WTC11 (cell line): ENCODE measurements at places on chromosomes 7 and 10.
A peak's percentile ranks its signal among the peaks of the same experiment; 100 is the strongest.

DNA sequence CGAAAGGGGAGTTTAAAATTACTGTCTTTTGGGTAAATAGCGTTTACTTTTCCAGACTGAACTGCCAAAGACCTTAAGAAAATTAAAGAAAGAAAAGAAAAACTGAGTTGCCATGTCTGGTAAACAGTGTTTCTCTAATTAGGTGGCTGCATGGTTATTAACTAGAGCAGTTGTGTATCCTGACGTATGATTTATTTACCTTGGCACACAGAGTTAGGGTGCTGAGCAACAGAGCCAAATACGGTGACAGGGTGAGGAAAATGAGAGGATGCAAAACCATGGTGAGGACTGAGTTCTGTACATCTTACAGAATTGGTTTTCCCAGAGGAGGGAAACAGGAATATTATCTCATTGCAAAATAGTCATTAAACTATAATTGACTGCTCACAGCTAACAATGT is 546.4 kb upstream of the FZD8 start:
- no peak overlapping the region for H3K4me3 ChIP-seq
- H3K4me1 ChIP-seq, result peaks cover 42% of the 10 kb centered on the region

- no peaks in the 10 kb centered on the region for H3K27me3 ChIP-seq
- peaks cover 56% of the 10 kb centered on the region for H3K36me3 ChIP-seq
- H3K27ac ChIP-seq, result no peak overlapping the region
- no peaks in the 10 kb centered on the region for H3K4me1 ChIP-seq
- H3K4me3 ChIP-seq, result no peak overlapping the region
These were observed 155.1 kb downstream of the GALNT11 start for GRCh38 chr7:152180587-152180986.

DNA sequence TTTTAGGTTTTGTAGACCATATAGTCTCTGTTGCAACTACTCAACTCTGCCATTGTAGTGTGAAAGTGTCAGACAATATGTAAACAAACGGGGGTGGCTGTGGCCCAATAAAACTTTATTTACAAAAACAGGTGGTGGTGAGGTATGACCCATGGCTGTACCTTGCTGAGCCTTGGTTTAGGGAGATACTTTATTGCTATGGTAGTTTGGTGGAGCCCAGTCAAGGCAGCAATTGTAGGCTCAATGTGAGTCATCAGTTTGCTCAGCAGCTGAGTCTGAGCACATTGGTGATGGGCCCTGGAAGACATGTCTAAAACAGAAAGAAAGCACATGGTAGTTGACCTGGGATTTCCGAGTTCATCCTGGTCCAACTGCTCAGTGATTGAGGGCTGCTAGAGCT is 242.5 kb downstream of the REEP3 start:
- H3K27ac ChIP-seq, result no peak overlapping the region
- no peak for DNase-seq
- H3K4me3 ChIP-seq, result no peak overlapping the region
- no peaks in the 10 kb centered on the region for H3K36me3 ChIP-seq
- peaks cover 12% of the 10 kb centered on the region for H3K4me1 ChIP-seq
- H3K27me3 ChIP-seq, result no peaks in the 10 kb centered on the region

- no peak overlapping the region for H3K27ac ChIP-seq
- peaks cover 6% of the 10 kb centered on the region; the same call in 1 of the 2 replicates for H3K4me1 ChIP-seq
- DNase-seq, result no peak
- no peak overlapping the region for H3K4me3 ChIP-seq
- no peaks in the 10 kb centered on the region for H3K36me3 ChIP-seq
- no peaks in the 10 kb centered on the region for H3K27me3 ChIP-seq
These were observed 57.4 kb downstream of the CAV1 start for GRCh38 chr7:116582164-116582732.

DNA sequence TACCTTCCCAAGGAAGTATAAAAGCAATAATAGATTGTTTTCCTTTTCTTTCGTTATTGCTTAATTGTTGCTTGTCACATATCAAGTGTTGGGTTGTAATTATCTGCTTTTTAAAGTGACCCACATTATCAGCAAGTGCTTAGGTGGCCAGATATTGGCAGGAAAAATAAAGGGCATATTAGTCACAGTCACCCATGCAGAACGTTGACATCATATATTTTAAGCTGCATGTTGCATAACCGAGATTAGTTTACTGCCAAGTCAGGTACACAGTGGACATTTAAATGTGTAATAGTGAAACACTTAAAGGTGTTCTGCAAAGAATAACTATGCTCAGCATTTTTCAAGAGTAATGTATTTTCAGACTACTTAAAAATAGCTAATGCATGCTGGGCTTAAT is 11.4 kb downstream of the NEBL start:
- no peak overlapping the region for H3K4me3 ChIP-seq
- H3K36me3 ChIP-seq, result no peaks in the 10 kb centered on the region
- H3K4me1 ChIP-seq, result peaks cover 20% of the 10 kb centered on the region
- DNase-seq, result no peak
- H3K27ac ChIP-seq, result no peak overlapping the region

- DNase-seq, result no peak
- no peak overlapping the region for H3K4me3 ChIP-seq
- H3K27me3 ChIP-seq, result no peaks in the 10 kb centered on the region
- no peak overlapping the region for H3K27ac ChIP-seq
- H3K36me3 ChIP-seq, result no peaks in the 10 kb centered on the region
These were observed 268.7 kb downstream of the CELF2 start for GRCh38 chr10:11286261-11286852.

DNA sequence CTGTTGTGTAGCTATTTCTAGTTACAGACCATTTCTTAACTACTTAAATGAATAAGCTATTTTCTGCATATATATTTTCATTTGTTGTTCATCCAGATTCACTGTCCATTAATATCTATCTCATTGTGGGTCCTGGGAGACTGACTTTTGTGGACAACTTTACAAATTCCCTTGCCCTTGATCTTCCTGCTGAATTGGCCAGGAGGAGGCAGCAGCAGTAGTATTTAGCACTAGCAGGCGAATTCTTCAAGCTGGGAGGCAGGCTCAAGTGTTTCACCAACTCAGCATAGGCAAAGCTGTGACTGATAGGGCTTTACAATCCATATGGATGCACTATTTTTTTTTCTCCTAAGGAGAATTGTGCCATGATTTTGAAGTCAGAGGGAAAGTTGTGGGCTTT is 461.0 kb upstream of the NRG3 start:
- peaks cover 3% of the 10 kb centered on the region; the same call in 1 of the 2 replicates for H3K4me1 ChIP-seq
- no peak overlapping the region for H3K27ac ChIP-seq
- no peaks in the 10 kb centered on the region for H3K27me3 ChIP-seq
- peak; percentile 61 for DNase-seq
- no peak overlapping the region for H3K4me3 ChIP-seq
- H3K36me3 ChIP-seq, result no peaks in the 10 kb centered on the region

- H3K4me3 ChIP-seq, result no peak overlapping the region
- no peaks in the 10 kb centered on the region for H3K27me3 ChIP-seq
- H3K36me3 ChIP-seq, result peaks cover 2% of the 10 kb centered on the region
These were observed 144.5 kb downstream of the ADCY1 start for GRCh38 chr7:45718464-45719330.

- H3K27me3 ChIP-seq, result peaks cover 98% of the 10 kb centered on the region
- peak; percentile 84 for DNase-seq
- no peak overlapping the region for H3K27ac ChIP-seq
- no peaks in the 10 kb centered on the region for H3K36me3 ChIP-seq
- H3K4me3 ChIP-seq, result peak overlapping the region; percentile 69
These were observed 7.0 kb upstream of the EVX1 start for GRCh38 chr7:27235387-27236311.

DNA sequence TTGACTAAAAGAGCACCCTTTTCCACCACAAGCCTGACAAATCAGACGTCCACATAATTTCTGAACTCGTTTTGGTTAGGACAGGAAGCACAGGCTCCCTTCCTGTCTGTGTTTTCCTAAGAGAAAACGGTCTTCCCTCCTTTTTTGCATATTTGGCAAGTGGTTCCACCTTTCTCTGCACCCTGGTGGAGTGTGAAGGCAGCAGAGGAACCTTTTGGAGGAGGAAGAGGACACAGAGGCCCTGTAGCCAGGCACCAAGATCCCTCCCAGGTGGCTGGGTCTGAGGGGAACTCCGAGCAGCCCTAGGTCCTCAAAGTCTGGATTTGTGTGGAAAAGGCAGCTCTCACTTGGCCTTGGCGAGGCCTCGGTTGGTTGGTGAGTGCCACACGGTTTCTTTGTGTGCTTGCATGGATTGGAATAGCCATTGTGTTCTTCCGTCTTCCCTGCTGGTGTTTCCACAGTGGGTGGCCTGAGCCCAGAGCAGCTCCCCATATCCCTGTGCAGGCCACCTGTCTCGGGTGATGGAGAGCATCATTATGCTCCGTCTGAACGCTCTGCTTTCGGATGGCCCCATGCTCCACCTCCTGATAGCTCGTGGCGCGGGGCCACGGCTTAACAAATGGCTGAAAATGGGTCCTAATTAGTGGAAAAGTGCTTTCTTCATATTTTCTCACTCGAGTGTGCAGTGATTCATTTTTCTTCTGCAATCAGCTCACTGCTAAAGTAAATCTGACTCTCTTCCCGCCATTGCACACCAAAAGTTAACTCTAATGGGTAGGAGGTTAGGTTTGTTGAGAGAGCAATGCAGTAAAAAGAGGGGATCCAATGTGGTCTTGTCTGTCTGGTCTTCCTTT is 4.2 kb downstream of the IKZF1 start:
- peaks cover 55% of the 10 kb centered on the region for H3K4me1 ChIP-seq
- no peak overlapping the region for H3K4me3 ChIP-seq
- no peak for DNase-seq

DNA sequence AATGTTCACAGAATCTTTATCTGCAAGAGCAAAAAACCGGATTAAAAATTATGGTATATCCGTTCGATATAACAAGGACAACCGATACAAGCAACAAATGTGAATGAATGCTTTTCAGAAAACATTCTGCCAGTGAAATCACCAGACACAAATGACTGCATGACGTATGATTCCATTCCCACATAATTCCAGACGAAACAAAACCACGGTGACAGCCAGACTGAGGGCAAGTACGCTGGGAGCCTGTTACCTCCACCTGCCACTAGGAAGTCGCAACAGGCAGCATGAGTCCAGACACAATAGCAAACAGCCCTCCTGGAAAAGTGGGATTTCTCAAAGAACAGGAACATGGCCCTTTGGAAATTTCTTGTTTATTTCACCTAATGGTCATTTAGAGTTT is 41.7 kb downstream of the MAD1L1 start:
- H3K27me3 ChIP-seq, result no peaks in the 10 kb centered on the region
- H3K36me3 ChIP-seq, result peaks cover 57% of the 10 kb centered on the region
- no peak overlapping the region for H3K27ac ChIP-seq
- no peak overlapping the region for H3K4me3 ChIP-seq

DNA sequence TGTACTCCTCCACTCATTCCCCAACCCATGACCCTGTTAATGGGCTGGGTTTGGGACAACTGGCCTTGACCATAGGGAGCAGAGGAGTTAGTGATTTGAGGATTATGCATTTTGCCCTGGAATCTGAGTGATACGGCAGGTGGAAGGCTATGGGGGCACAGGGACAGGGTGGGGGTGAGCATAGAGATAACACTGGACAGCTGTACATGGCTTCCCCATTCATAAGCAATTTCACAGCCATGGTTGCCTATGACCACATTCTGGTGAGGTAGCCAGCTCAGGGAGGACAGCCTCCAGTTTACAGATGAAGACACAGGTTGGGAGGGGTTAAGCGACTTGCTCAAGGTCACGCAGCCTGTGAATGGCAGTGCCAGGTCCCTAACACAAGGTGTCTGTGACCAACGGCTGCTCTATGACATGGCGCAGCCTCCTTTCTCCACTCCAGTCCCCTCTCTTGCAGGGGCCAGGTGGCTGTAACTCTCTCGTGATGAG is 319.5 kb downstream of the PLXNA4 start:
- H3K27ac ChIP-seq, result no peak overlapping the region
- no peak overlapping the region for H3K4me3 ChIP-seq
- no peaks in the 10 kb centered on the region for H3K36me3 ChIP-seq
- peaks cover 1% of the 10 kb centered on the region for H3K4me1 ChIP-seq
- DNase-seq, result no peak

DNA sequence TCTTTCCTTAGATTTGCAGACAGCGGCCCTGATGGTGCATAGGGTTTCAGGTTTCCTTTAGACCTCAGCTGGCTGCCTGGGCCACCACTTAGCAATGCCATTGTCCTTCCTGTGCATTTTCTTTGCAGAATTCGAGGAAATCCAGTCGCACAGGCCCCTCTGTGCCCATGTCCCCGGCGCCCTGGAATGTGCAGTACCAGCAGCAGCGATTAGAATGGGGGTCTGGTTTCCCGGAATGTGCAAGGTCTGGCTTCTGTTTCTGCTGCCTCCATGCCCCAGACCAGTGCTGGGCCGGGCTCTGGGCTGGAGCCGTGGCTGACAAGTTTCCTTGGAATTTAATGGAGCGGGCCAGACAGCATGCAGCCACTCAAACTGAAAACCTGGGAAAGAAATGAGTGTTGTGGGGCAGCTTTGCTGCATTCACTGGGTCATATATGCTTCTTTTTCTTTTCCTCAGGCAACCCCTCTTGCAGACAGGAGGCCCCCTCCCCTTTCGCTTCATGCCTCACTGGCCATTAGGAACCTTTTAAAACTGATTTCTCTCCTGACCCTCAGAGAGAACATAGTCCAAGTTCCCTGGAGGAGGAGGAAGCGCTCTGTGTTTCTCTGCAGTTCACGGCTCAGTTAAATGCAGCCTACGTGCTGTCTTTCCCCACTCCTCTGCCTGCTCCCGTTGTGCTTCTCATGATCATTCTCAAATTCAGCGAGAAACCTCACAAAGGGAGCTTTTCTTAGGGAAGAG is 14.4 kb downstream of the HTRA1 start:
- peak overlapping the region; percentile 29; the same call in 1 of the 2 replicates for H3K4me3 ChIP-seq
- H3K4me1 ChIP-seq, result peaks cover 59% of the 10 kb centered on the region
- no peaks in the 10 kb centered on the region for H3K27me3 ChIP-seq
- peak overlapping the region; percentile 84 for H3K27ac ChIP-seq
- H3K36me3 ChIP-seq, result no peaks in the 10 kb centered on the region

- peaks cover 19% of the 10 kb centered on the region for H3K4me1 ChIP-seq
- no peak overlapping the region for H3K27ac ChIP-seq
- no peak overlapping the region for H3K4me3 ChIP-seq
- no peaks in the 10 kb centered on the region; the same call in 1 of the 2 replicates for H3K27me3 ChIP-seq
These were observed 206.8 kb downstream of the KLF6 start for GRCh38 chr10:3578159-3578558.
